ENCODE measurements at places on chromosomes 16 and 17.

DNA sequence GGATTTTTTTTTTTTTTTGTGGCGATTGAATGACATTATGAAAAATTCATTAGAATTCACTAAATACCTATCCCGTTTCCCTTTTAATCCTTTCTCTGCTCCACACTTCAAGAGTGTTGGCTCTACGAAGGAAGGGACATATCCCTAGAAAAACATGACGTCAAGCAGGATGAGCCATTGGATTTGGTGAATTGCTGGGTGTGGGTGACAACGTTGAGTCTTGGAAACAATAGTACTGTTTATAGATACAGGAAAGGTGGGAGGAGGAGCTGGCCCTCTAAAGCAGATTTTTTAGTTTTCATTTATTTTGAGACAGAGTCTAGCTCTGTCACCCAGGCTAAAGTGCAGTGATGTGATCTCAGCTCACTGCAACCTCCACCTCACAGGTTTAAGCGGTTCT is 167.6 kb upstream of the FAM20A start:
- no peak for DNase-seq

DNA sequence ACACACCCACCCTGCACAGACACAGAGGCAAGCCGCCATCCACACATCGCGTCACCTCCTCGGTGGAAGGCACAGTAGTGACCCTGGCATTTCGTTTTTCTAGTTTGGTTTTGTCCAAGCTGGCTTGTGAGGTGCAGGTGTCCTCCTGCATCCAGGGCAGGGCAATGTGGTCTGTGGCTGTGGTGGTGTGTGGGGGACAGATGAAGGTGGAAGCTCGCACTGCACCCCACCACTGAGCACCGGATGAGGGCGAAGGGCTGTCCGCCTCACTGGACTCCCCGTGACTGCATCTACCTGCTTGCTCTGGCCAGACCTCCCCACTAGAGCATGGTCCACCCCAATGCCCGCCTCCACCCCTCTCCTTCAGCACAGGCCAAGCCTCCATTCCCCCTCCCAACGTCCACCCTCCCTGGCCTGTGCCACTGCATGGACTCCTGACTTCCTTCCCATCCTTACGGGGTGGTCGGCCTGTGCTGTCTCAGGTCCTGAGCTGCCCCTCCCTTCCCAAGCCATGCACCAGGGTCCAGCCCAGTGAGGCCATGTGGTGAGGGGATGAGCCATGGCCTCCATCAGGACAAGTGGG is 78.8 kb upstream of the CBX4 start:
- DNase-seq = no peak

DNA sequence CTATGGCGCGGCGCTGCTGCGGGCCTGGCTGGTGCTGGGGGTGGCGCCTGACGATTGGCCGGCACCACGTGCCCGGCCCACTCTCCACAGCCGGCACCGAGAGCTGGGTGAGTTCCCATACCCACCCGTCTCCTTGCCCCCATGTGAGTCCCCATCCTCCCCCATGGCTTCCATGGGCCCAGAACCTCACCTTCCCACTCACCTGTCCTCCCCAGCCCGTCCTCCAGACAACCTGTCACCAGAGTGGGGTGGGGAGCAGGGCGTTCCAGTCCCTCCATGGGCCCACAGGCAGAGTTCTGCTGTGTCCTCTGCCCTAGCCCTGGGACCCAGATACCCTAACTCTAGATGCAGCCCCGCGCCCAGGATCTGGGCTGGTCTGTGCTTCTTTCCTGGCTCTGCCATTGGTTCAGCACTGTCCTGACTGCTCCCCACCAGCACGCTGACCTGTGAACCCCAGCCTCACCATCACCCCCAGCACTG is 5.5 kb downstream of the ARMC5 start:
- no peak for DNase-seq

DNA sequence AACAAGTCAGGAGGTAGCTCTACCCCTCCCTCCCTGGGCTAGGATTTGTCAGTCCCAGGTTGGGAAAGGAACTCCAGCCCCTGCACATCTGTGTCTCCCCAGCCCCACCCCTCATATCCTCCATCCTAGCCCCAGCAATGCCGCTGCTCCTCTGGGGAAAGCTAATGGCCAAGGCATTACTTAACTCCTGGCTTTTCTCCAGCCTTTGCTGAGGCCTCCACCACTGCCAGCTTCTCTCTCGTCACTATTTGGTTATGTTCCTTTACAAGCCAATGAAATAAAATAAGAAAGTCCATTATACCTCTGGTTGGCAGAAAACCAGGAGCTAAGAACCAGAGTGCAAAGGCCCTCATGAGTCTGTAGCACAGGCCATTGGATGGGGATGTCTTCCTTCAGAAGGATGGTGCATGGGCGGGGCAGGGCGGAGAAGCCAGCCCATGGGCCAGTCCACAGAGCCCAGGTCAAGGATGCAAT is 171.0 kb downstream of the CCDC182 start:
- DNase-seq = no peak

DNA sequence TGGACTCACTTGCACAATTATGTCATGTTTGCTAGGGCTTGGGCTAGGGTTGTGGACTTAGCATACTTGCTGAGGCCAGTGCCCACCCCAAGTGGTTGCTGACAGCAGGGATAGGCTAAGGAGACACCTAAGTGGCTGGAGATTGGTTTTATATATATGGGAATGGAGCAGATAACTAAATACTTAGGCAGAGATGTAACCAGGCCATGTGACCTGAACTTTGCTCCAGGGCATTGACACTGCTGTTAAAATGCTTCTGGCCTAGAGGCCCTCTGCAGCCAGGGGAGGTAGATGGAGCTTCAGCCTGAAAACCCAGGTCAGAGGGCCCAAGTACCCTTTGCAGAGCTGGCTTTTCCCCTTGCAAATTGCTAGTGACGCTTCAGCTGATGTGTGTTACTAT is 1.4 kb upstream of the ITGB3 start:
- DNase-seq = no peak

- DNase-seq = no peak
Measured at GRCh38 chr16:48352648-48353390, 32.4 kb downstream of the SIAH1 start.

DNA sequence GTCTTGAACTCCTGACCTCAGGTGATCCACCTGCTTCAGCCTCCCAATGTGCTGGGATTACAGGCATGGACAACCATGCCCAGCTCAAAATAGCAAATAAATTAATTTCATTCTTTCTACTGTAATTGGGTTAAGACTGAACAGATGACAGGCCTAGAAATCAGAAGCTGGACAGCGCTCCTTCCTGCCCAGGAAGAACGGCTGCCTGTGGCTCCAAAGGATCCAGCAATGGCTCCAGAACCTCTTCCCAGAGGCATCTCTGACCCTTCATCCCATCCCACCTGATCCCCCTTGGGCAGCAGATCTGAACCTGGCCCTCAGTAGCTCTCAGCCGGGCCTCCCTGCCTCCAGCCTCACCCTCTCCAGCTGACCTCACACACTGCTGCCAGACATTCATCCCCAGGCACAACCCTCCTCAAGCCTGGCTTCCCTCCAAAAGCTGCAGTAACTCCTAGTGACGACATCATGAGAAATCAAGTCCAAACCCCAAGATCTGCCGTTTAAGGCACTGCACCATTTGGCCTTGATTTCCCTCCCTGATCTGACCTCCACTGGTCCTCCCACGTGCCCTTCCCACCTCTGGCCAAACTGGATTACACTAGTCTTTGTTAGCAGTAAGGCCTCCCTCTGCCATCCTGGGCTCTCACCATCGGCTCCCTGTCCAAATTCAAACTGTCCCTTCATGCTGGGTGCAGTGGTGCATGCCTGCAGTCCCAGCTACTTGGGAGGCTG is 3.1 kb upstream of the MIF4GD start:
- no peak for DNase-seq

- DNase-seq = no peak
Measured at GRCh38 chr16:69712914-69713581, 13.3 kb downstream of the NQO1 start.

DNA sequence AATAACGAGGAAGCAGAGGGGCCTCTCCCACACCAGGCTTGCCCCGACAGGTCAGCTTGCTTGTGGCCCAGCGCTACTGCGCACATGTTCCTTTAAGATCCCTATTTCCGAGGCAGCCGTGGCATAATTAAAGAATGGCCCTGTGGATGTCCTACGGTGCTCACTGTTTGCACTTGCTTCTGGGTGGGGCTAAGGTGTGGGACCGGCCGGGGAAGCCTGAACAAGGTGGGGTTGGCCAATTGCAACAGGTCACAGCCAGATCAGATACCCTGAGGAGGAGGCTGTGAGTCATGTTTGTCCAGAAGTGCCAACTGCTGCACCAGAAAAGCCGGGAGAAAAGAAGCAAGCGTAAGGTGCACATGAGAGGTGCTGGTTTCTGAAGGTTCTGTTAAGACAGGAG is 158.5 kb upstream of the CACNG5 start:
- no peak for DNase-seq

GRCh38 chr17:39484178-39484577 is 22.9 kb downstream of the CDK12 start:
- DNase-seq = no peak

GRCh38 chr16:61385392-61386071 is 650.7 kb downstream of the CDH8 start:
- DNase-seq = no peak

DNA sequence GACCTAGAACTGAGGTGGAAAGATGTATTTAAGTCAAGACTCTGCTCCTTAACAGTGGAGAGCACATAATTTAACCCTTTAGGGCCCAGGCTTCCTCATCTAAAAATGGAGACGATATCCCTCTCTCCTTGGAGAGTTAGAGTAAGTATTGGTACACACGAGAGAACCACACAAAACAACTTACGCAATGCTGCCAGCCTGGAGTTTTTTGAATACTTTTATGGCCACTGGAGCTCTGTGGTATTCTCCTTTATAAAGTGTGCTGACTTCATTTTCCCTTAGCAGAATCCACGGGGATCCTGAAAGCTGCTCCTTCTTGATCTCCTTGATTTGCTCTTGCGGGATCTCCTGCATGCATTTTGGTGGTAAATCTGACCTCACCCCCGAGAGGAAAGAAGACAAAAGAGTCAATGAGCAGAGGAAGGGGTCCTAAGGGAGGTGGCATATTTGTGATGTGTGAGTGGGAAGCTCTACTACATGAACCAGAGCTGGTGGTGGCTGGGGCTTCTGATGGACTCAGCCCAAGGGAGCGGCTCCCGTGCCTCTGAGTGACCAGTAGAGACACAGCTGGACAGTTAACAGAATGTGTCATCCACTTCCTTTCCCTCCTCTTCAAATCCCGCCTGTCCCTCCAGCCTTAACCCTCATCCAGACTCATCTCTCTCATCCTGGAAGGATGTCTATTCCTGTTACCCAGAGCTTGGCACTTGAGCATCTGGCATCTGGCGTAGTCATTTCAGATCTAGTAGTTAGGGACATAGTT is 9.4 kb downstream of the MLKL start:
- no peak for DNase-seq

GRCh38 chr17:44149750-44150329 is 8.1 kb downstream of the HROB start:
- DNase-seq = no peak

- DNase-seq = no peak
Measured at GRCh38 chr16:48161906-48162305, 6.1 kb upstream of the ABCC12 start.

GRCh38 chr16:85825326-85825725 is 25.8 kb downstream of the COX4I1 start:
- DNase-seq = peak; percentile 42

GRCh38 chr17:10155371-10156076 is 42.9 kb downstream of the GAS7 start:
- DNase-seq = no peak

DNA sequence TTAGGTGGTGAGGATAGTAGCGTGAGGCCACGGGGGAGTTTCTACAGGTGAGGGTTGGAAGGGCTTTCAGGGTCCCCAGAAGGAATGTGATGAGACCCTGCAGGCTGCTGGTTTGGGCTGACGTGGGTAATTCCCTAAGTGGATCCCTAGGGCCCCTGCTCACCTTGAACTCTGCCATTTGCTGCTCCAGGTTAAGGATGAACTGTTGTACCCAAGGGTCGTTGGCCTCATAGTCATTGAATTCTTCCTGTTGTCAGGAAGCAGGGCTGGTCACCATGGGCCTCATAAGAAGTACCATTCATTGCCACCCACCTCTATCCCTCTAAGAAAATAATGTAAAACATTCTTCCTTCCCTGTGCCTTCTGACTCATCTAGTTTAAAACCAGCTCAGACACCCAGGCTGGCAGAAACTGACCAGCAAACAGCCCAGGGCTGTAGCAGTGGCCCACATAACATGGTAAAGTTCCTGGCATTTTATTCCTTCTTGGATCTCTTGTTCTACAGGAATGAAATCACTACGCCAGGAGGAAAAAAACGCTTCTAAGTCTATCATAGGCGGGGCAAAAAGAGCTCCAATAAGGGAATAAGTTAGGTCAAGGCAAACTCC is 27.6 kb downstream of the FCSK start:
- no peak for DNase-seq

DNA sequence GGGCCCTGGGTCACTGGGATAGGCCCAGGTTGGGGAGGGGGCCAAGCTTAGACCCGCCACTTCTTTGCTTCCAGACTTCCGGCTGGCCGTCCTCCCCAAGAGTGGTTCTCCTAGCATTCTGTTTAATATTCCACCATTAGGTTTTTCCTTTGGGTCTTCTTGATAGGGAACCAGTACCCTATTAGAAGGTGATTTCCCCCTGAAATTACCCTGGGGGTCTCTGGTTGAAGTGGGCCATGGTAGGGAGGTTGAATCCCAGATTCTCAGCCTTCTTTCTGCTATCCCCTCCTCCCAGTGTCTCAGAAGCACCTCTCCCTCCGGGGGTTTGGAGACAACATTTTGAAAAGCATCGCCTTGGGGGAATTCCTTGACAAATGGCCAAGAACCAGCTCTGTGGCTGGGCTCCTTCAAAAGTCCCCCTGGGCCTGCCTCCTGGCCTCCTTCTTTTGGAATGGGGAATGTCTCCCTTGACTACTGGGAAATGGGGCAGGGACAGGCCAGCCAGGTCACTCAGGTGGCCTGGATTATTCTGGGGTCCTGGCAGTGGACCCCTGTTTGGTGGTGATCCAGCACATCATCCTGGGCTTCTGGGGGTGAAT is 5.7 kb downstream of the LASP1 start:
- no peak for DNase-seq

GRCh38 chr16:72043539-72043938 is 10.8 kb upstream of the HP start:
- no peak for DNase-seq

Data from WTC11 (cell line).